ENCODE measurements at places on chromosomes 2 and 18.

- no peak for DNase-seq
These were observed 38.7 kb upstream of the SLC1A4 start for GRCh38 chr2:64950226-64951160.

GRCh38 chr2:232239951-232240681 lies 138.4 kb upstream of the ALPP start:
- DNase-seq: peak; percentile 19

DNA sequence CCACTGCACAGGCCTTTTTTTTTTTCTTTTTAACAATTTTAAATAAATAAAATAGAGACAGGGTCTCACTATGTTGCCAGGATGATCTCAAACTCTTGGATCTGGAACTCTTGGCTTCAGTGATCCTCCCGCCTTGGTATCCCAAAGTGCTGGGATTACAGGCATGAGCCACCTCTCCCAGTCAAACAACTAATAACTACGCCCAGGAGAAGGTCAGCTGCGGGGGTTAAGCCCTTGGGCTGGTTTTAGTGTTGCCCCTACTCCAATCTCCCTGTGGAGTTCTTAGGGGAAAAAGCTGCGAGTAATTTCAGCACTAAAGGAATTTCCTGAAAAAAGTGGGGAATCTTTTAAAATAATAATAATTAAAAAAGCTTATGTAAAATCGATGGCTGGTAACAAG lies 96.4 kb upstream of the XPO1 start:
- no peak for DNase-seq

- DNase-seq: no peak
These were observed 111.1 kb downstream of the CDC42EP3 start for GRCh38 chr2:37560241-37560848.

GRCh38 chr18:38940863-38941531 lies 1375.4 kb upstream of the CELF4 start:
- peak; percentile 13 for DNase-seq

- DNase-seq: no peak
These were observed 283.6 kb downstream of the CYP26B1 start for GRCh38 chr2:71864085-71864484.

DNA sequence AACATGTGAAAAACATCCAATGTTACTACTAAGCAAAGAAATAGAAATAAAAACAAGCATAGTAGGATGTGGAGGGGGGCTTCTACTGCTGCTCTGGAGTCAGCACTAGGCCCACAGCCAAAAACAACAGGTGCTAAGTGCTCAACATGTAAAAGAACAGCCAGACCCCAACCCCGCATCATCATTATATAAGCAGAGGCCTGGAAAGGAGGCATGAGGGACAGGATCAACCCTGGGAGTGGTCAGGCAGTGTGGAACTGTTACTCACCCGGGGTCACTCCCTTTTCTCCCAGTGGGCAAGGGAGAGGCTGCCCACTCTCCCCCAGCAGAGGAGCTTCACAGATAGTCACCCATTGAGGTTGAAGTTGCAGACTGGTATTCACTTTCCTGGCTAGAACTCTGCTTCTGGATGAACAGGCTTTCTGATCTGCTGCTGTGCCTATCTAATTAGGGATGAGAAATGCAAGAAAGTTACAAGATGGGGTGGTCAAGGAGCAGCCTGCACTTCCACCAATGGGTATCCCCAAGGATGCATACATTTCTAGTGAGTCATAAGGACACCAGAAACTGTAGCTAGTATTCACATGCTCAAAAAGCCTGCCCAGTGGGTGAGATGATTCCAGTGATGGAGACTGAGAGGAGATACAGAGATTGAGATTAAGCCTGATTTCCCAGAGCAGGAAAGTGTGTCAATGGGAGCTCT lies 480.1 kb upstream of the TCF4 start:
- no peak for DNase-seq

GRCh38 chr2:239298116-239298804 lies 102.6 kb downstream of the HDAC4 start:
- peak; percentile 84 for DNase-seq

DNA sequence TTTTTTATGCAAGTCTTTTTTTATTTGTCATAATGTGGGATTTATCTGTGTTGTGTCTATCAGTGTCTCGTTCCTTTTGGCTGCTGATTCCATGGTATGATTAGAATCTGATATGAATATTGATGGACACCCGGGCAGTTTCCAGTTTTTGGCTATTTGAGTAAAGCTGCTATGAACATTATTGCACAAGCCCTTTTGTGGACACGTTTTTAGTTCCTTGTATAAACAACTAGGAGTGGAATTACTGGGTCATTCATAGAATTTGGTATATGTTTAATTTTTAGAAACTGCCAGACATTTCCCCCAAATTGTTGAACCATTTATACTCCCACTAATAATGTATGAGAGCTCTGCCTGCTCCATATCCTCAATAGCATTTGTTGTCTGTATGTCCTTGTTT lies 26.6 kb downstream of the HK2 start:
- no peak for DNase-seq

DNA sequence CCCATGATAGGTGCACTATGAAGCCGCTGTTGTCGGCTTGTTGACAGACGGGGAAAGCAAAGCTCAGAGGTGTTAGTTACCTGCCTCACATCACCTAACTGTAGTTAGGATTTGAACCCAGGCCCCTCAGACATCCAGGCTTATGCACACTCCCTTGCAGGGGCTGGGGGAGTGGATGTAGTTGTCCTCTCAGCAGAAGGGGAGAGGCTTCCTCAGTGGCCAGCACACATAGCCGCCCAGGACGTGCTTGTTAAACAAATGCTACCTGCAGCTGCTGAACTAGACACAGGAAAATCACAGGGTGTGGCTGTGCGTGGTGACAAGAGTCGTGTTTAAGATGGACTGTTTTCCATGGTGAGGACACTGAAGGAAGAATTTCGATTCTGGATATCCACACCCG lies 39.2 kb downstream of the GREB1 start:
- no peak for DNase-seq

GRCh38 chr18:2096551-2096950 lies 474.8 kb downstream of the METTL4 start:
- DNase-seq: no peak

DNA sequence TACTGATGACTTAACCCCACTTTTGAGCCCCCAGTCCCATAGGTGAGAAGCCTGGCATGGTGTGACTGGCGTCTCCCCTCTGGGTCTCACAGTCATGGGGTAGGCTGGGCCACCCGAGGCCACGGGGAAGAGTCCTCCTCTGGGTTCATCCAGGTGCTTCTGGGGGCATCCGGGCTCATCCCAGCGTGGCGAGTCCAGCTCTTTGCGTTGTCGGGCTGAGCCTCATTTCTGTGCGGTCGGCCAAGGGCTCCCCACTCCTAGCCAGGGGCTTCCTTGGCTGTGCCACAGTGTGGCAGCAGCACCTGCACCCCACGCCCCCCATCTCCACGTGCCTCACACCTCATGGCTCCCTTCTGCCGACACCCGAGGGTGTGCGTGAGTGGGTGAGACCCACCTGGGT lies 27.6 kb upstream of the SNED1 start:
- DNase-seq: no peak

- DNase-seq: no peak
These were observed 25.7 kb downstream of the PSMA8 start for GRCh38 chr18:26159353-26159752.

GRCh38 chr2:99818842-99819241 lies 323.5 kb downstream of the AFF3 start:
- no peak for DNase-seq

- DNase-seq: no peak
These were observed 60.7 kb upstream of the COX7A2L start for GRCh38 chr2:42421601-42422239.

DNA sequence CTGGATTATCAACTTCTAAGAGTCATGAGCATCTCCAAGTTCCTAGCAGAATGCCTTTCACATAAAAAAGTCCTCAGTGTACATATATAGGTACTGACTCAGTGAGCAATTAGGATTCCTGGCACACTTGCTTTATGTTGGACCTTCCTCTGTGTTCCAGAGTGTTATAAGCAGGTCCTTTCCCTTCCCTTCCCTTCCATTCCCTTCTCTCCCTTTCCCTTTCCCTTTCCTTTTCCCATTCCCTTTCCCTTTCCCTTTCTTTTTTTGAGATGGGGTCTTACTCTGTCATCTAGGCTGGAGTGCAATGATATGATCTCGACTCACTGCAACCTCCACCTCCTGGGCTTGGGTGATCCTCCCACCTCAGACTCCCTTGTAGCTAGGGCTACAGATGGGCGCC lies 48.7 kb downstream of the SCN3A start:
- DNase-seq: no peak

DNA sequence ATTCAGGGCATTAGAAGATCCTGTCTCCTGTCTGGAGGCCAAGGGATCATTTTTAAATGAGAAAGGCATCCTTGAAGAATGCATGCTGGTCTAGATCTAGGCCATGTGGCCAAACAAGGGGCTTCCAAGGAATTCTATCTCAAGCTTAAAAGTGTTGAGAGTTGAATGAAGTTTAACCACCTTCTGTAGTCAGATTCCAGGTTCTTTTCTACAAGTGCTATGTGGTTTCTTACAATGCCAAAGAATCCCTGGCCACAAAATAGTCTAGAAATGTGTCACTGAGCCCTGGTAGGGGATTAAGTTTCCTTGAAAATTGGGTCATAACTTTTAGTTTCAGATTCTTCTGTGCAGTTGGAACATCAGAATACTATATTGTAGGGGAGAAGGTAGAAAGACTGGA lies 640.7 kb upstream of the ACVR2A start:
- DNase-seq: no peak

DNA sequence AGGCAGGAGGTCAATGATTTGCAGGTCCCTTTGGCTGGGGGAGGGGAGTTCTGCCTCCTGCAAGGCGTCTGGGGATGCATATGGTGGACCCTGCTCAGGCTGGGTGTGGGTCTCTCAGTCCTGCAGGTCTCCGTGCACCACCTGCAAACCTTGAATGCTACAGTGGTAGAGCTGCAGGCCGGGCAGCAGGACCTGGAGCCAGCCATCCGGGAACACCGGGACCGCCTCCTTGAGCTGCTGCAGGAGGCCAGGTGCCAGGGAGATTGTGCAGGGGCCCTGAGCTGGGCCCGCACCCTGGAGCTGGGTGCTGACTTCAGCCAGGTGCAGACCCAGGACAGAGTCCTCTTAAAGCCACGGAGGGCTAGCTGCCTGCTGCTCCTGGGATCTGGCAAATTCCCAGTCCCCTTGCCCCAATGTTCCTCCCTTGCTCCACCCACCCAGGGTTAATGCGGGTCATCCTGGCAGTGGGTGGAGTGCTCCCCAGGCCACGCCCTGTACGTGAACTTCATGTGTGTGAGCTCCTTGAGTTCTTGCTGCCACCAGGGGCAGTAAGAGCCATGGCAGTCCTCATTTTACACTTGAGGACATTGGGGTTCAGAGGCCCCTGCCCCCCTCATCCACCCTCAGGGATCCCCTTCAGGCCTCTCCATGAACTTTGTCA lies 3.1 kb downstream of the PROM2 start:
- DNase-seq: no peak

DNA sequence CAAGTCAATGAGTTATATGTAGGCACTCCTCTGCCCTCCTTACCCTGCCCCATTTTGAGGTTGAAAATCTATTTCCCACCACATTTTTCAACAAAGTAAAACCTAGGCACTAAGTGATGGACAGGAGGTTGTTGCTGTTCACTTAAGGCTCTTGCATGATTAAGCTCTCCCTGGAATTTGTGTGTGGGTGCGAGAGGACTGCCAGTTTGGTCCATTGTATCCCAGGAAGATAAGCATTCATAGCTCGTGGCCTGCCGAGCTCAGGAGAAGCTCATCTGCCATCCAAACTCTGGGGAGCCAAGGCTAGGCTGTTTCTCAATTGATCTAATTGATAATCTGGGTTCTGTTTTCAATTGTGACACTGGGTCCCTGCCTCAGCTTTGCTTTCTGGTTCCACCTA lies 4.7 kb upstream of the MAP4K4 start:
- no peak for DNase-seq

DNA sequence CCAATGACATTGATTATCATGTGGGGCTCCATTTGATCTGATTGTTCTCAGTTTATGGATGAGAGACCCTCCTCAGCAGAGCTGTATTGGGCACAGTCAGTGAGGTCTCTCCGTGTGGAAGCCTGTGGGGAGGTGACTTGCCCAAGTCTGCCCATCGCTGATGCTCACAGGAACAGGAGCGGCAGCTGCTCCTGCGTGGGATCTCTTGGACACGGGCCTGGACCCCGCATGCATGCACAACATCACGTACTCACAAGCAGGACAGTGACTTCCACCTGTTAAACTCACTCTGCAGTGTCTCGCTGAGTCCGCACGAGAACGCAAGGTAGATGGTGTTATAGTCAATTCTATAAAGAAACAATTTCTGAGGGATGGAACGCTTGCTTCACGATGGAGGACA lies 55.0 kb downstream of the KCNF1 start:
- no peak for DNase-seq

DNA sequence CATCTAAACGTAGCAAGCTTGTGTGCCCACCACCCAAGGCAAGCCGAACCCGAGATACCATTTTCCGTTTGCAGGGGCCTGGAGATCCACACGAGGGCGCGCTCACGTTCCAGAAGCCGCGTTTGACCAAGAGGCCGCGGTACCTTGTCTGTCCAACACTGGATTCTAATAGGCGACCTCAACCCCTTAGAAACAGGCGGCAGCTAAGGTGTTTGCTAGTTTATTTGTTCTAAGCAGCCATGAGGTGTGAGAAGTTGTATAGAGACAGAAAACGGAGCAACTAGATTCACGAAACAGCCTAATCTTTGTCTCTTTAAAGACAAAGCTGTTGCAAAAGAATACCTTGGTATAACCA lies 4.2 kb downstream of the HOXD11 start:
- no peak for DNase-seq

GRCh38 chr2:216033403-216033802 lies 20.1 kb upstream of the MREG start:
- DNase-seq: no peak

- no peak for DNase-seq
These were observed 945.0 kb downstream of the SLC4A3 start for GRCh38 chr2:220572385-220572784.

DNA sequence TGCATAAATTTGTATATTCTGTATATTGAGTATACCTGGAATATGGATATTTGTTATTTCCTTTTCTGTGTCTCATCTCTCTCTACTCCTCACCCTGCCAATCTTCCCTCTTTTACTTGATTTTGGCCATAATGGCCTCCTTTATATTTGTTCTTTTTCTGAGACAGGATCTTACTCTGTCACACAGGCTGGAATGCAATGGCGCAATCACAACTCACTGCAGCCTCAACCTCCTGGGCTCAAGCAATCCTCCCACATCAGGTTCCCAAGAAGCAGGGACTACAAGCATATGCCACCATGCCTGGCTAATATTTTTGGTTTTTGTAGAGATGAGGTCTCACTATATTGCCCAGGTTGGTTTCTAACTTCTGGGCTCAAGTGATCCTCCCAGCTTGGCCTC lies 30.5 kb downstream of the PREPL start:
- no peak for DNase-seq

GRCh38 chr18:58668897-58669296 lies 2.4 kb upstream of the MALT1 start:
- no peak for DNase-seq
